Stimulated activated effector memory CD8-positive, alpha-beta T cell treated with anti-CD3 and anti-CD28 coated beads, Interleukin-12 subunit alpha, Interleukin-12 subunit beta, amount 100 ng/mL, for 72 hours (primary cell): ENCODE measurements at places on chromosomes 16 and 17.
A peak's percentile ranks its signal among the peaks of the same experiment; 100 is the strongest.

DNA sequence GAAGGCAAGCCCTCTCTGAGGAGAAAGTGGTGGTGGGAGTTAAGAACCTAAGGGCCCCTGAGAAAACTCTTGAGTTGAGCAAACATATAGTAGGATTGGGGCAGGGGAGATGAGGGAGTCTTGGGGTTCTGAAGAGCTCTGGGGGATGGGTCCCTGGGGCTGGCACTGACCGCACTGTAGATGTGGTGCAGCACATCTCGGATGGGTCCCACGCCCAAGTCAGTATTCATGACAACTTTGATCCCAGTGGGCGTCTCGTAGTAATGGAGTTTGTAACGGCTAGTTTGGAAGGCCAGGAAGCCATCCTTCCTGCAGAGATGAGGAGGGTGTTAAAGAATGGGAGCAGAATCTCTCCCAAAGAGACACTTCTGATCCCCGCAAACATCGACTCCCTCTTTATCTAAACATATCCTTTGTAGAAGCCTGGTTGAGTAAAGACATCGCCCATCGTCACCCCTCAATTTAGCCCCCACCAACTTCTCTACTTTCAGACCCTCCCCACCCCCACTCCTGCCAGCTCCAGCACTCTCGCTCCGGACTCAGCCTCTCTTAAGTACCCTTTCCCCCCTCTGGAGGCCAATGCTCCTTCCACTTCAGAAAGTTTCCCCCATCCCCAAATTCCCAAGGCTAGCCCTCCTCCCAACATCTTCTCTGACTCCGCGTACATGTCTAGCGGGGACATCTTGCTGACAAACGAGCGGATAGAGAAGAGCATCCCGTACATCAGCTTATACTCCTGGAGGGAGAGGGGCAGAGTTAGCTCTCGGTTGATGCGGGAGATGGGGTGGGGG lies 710 bp downstream of the TRAPPC1 start:
- DNase-seq = no peak

DNA sequence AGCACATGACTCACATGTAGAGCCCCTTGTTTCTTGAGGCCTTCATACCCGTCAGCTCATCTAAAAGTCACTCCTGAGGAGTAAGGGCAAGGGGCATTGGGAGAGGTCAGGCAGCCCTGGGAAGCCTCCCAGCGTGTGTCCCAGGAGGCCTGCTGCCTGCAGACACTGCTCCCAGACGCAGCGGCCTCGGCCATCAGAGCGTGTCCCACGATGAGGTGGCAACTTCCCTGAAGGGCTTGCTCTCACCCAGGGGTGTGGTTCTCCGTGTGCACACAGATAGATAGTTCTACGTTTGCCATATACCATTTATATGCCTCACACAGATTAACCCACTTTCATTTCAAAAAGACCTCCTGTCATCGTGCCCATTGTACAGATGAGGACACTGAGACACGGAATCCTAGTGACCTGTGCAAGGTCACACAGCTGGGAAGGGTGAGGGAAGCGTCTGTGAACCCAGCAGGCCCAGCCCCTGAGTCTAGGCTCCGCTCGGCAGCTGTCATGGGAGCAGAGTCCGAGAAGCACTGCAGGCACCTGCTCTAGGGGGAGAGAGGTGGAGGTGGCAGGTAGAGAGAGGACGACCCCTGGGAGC lies 8.3 kb downstream of the TUBB3 start:
- DNase-seq = no peak

GRCh38 chr16:59886021-59886420 lies 1151.9 kb upstream of the GOT2 start:
- DNase-seq = no peak

- DNase-seq = no peak
Observed at GRCh38 chr16:19563377-19563776, 7.9 kb downstream of the VPS35L start.

DNA sequence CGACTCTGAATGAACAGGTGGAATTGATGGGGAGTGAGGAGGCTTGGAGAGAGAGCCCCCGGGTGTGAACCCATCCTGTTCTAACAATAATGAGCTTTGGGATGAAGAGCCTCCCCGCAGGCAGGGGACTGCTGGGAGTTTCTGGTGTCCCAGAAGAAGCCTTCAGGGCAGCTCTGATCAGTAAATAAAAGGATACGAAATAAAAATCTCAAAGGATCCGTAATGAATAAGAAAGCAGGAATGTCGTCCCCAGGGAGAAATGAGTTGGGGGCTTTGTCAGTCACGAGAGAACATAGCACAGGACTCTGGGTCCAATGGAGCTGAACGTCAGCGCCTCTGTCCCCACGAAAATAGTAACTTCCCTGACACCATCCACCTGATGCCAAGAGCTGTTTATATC lies 113.4 kb downstream of the PITPNC1 start:
- DNase-seq = no peak

DNA sequence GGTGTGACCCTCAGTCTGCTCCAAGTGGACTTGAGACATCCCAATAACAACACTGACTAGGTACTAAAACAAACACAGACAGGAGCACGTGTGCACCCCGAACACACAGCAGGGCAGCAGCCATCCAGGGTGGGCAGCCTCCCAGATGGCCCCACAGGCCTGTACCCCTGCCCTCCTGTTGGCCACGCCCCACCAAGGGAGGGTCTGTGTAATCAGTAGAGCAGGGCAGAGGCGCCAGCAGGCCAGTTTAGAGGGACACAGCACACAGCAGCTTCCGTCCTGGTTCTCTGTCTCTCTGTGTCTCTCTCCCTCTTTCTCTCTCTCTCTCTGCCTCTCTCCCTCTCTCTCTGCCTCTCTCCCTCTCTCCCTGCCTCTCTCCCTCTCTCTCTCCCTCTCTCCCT lies 21.4 kb downstream of the ACTG1 start:
- no peak for DNase-seq

- no peak for DNase-seq
Observed at GRCh38 chr17:550041-550398, 164.6 kb downstream of the VPS53 start.

GRCh38 chr16:72680732-72681131 lies 367.2 kb downstream of the ZFHX3 start:
- DNase-seq = no peak

GRCh38 chr16:54125751-54126655 lies 160.6 kb downstream of the IRX3 start:
- no peak for DNase-seq

- no peak for DNase-seq
Observed at GRCh38 chr17:57663326-57664070, 81.6 kb downstream of the CCDC182 start.

- DNase-seq = peak; percentile 11
Observed at GRCh38 chr17:57747221-57748017, 2.3 kb upstream of the CCDC182 start.

GRCh38 chr17:978103-979093 lies 1.2 kb downstream of the NXN start:
- no peak for DNase-seq

- DNase-seq = no peak
Observed at GRCh38 chr16:62967611-62968010, 931.4 kb upstream of the CDH8 start.

GRCh38 chr17:67244431-67245072 lies 444 bp downstream of the HELZ start:
- DNase-seq = no peak

GRCh38 chr17:74210191-74211140 lies 2.9 kb upstream of the TTYH2 start:
- peak; percentile 89 for DNase-seq

DNA sequence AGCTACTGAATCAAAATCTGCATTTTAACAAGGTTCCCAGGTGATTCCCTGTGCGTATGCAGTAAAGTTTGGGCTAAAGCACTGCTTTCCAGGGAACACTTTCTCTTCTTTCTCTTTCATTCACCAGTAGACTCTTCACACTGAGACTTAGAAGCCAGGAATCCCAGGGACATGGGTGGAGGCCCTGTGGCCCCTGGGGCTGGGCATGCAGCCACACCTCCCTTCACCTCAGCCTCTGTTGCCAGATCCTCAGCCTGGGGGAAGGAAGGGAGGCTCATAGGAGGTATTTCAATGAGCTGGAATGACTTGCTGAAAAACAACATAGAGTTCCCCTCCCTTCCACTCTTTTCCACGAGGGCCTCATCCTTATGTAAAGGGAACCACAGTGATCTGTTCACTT lies 1.2 kb downstream of the G6PC3 start:
- DNase-seq = no peak

- no peak for DNase-seq
Observed at GRCh38 chr16:2702871-2703745, 16.9 kb downstream of the PRSS27 start.
